ENCODE measurements at places on chromosomes 6 and 20.

- DNase-seq, result peak; percentile 53
Observed at GRCh38 chr6:96522465-96523009, 931 bp downstream of the UFL1 start.

GRCh38 chr6:39330057-39330456, 7.6 kb upstream of the KCNK16 start:
- DNase-seq, result no peak

- DNase-seq, result no peak
Observed at GRCh38 chr6:80263585-80263984, 157.1 kb downstream of the BCKDHB start.

DNA sequence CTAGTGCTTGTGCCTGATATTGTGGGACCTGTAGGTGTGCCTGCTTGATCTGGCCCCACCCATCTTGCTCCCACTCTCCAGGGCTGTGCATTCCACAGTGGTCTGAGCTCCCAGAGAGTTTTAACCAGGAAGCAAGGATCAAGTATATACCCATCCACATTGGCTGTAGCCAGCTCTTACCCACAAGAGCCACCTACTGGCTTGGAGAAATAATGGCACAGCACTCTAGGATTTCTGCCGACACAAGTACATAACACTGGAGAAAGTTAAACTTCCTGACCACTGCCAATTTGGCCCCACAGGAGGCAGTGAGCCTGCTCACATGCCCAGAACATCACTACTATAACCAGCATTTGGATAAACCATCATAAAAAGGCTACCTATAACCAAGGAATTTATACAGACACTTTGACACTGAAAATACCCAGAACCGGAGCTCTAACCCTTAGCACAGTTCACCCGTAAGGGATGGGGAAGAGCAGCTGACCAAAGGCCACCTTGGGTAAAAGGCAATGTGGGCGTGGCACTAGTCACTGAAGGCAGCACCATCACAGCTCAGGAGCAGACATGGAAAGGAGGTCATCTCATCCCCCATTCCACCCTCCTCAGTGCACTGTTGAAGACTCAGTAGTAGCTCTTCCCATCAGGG, 440.4 kb downstream of the BTBD3 start:
- no peak for DNase-seq

GRCh38 chr6:140071601-140072062, 697.2 kb upstream of the CITED2 start:
- DNase-seq, result no peak

- DNase-seq, result no peak
Observed at GRCh38 chr20:48772183-48772976, 55.4 kb downstream of the PREX1 start.

DNA sequence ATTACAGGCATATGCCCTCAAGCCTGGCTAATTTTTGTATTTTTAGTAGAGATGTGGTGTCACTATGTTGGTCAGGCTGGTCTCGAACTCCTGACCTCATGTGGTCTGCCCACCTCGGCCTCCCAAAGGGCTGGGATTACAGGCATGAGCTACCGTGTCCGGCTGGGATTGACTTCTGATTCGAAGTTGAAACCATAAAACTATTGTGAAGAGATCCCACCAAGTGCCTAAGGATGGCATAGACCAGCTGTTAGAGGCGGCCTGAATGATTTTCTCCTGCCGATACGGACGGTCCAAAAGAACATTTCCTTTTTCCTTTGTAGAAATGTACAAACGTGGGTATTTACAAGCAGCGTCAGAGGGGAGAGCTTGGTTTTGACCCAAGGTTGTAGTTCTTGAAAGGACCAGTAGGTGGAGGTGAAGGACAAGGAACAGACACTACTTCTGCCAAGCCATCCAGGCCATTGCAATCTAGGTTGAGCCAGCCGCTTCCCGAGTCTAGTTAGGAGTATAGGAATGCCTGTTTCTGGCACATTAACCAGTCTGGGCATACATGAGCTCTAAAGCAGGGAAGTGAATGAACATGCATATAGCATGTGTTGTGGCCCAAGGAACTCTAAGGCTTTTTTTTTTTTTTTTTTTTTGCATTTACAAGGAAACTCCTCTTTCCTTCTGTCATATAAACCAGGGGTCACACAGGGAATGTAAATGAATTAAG, 29.0 kb downstream of the MOCS3 start:
- peak; percentile 89 for DNase-seq

- no peak for DNase-seq
Observed at GRCh38 chr6:33508935-33509926, 54.9 kb downstream of the ZBTB9 start.

GRCh38 chr6:147347882-147348575, 143.8 kb downstream of the STXBP5 start:
- DNase-seq, result no peak

DNA sequence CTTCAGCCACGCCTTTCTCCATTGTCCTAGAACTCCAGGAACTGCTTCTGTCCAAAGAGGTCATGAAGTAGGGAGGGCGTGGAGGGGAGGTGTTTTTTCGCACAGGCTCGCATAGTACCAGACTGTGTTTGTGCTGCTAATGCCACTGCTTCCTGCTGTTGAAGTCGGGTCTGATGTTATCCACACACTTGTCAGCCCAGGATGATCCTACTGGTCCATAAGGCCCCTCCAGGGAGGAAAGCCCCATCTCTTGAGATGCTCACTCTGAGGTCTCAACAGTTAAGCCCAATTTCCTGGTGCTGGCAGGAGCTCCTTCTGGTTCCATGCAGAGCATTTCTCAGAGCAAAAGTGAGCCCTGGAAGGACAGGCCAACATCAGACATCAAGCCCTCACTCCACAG, 65.6 kb downstream of the C6orf118 start:
- DNase-seq, result no peak

GRCh38 chr6:71083308-71083820, 126.5 kb upstream of the B3GAT2 start:
- DNase-seq, result no peak

GRCh38 chr6:163148451-163149278, 265.9 kb upstream of the QKI start:
- no peak for DNase-seq

DNA sequence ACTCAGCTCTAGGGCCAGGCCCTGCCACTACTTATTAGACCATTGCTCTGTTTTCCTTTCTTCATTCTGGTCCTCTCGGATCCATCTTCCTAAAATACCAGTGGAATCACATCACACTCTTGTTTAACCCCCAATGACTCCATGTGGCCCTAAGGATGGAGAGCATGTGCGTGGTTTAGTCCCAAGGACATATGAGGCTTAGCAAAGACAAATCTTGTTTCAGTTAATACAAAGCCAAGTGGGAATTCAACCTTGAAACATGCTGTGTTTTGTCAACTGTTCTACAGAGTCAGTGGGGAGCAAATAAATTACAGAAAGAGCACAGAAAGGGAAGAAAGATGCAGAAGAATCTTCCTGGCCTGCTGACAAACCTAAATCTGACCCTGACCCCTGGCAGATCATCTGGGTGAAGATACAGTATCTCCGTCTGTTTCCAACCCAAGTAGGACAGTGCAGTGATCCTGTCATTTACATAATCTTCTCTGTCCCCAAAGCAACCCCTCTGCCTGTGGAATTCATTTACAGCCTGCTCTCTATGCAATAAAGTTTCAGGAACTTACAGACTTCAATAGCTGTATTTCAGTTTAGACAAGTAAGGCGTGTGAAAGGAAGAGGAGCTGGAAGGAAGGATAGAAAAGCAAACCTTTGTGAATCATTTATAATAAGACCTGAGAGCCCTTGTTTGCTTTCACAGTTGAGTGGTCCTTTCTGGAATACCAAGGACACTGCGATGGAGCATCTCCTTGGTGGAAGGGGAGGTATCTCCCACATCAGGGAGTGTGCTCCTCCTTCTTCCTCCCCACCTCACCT, 144.0 kb downstream of the THBS2 start:
- DNase-seq, result no peak

Data from SJCRH30 (cell line).